A549 treated with Hydrocortisone at 1 μM for 4 hours (cell line): ENCODE measurements at places on chromosomes 1 and 21. TPM values are rescaled to one million over a fixed set of nuclear protein-coding genes. Genes with fewer than 3 reads are reported as not detected.

HPCA gene
- total RNA-seq, result 0.29 to 0.55 TPM (median 0.37 TPM) in 5 replicates

FLG2 gene
- total RNA-seq, result not detected in 5 replicates

CD53 gene
- total RNA-seq, result 0.07 TPM in 1 of 5 replicates, not detected in the others

NBPF9 gene
- total RNA-seq, result 13.5 to 16.1 TPM (median 14.2 TPM) in 5 replicates

ATP5PO gene
- total RNA-seq, result 137 to 163 TPM (median 150 TPM) in 5 replicates

DPYD gene
- total RNA-seq, result 1.6 to 2.5 TPM (median 1.9 TPM) in 5 replicates

CLCA4 gene
- 0.02 to 0.03 TPM in 2 of 5 replicates, not detected in the others for total RNA-seq

SPRR5 gene
- total RNA-seq, result not detected in 5 replicates
